ENCODE measurements at places on chromosomes 5 and 9.
A peak's percentile ranks its signal among the peaks of the same experiment; 100 is the strongest.

DNA sequence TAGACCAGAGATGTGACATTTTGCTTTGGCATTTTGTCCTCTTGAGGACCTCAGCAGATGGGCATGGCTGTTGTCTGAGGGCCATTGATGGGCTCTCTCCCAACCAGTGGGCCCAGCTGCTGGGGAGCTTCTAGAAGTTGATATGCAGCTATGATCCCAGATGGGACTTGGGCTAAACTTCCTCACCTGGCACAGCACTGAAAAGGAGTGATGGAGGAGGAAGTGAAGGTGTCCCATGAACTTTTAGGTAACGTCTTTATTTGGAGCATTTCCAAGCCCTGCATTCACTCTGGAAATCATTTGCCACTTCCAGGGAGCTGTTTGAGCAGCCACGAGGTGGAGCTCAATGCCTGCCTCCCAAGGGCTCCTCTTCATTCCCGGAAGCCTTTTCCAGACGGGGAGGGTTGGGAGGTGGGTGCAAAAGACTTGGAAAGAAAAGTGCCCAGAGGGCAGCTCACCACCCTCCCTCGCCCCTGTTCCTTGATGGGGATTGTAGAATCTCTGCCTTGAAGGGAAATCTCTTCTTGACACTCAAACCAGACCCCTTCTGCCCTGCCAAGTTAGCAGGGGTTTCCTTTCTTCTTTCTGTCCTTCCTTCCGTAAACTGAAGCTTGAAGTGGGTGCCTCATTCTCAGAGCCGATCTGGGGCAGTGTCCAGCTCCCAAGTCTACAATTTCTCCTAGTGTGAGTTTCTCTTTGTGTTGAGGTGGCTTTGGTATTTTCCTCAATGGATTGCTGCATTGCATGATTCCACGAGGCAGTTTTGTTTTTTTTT, 18.1 kb upstream of the NEUROG1 start:
- no peak for DNase-seq

DNA sequence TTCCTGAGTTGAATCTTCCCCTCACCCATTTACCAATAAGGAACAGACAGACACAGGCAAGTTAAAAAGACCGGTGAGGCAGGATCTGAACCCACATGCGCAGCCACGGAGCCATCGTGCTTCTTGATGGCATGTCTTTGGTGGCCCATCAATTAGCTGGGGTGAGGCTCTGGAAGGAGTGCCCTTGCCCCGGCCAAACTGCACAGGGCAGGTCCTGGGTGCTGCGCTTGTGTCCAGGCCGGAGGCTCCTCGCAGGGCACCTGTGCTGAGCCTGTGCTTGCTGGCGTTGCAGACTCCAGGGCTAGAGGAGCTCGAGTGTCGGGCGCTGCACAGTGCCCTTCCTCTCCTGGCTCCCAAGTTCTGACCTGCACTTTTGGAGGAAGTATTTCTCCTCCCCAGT, 66.4 kb downstream of the PSMB7 start:
- DNase-seq, result no peak

- no peak for DNase-seq
Observed at GRCh38 chr5:116428413-116428812, 146.2 kb downstream of the SEMA6A start.

- DNase-seq, result peak; percentile 46
Observed at GRCh38 chr5:14267991-14268708, 125.0 kb downstream of the TRIO start.

DNA sequence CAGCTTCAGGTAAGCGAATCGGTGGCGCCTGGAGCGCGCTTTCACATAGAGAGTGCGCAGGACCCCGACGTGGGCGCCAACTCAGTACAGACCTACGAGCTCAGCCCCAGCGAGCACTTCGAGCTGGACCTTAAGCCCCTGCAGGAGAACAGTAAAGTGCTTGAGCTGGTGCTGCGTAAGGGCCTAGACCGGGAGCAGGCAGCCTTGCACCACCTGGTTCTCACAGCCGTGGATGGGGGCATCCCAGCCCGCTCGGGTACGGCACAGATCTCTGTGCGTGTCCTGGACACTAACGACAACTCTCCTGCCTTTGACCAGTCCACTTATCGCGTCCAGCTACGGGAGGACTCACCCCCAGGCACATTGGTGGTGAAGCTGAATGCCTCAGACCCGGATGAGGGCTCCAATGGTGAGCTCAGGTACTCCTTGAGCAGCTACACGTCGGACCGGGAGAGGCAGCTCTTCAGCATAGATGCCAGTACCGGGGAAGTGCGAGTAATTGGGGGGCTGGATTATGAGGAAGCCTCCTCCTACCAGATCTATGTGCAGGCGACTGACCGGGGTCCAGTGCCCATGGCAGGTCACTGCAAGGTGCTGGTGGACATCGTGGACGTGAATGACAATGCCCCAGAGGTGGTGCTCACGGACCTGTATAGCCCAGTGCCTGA, 1.1 kb downstream of the PCDHAC2 start:
- no peak for DNase-seq

DNA sequence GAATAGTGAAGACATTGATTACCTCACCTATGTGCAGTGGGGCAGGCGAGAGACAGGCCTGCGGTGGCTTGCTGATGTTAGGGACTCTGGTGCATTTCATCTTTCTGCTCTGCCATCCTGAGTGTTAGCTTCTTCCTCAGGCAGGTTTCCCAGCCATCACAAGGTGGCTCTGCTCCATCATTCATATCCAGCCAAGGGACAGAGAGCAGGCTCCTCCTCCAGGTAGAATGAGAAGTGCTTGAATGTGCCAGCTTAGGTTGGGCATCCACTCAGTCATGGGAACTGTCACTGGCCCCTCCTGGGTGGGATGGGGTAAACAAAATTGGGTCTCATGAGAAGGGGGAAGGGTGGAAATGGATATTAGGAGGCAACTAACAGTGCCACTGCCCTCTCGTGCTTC, 24.8 kb downstream of the GPR107 start:
- no peak for DNase-seq

DNA sequence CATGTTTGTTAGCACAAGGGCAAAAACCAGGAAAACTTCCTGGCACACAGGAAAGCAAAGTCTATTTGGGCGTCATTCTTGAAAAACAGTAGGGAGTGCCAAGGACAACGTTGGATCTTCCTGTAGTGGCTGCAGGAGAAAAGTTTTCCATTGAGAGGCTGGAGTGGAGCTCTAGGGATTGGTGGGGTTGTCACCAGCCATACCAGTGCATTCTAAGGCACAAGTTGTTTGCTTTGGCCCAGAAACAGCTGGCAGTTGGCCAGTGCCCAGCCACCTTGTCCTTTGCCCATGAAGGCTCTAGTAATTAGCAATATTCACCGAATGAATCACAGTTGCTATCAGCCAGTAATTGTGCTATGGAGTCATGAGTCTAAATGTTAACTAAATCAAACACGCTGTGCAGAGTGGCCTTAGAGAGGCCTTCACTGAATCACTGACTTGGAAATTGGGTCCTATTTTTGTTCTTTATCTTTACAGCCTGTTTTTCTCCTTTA, 26.4 kb downstream of the TNFSF15 start:
- DNase-seq, result peak; percentile 98

- DNase-seq, result no peak
Observed at GRCh38 chr5:150209099-150209635, 19.3 kb downstream of the SLC6A7 start.

DNA sequence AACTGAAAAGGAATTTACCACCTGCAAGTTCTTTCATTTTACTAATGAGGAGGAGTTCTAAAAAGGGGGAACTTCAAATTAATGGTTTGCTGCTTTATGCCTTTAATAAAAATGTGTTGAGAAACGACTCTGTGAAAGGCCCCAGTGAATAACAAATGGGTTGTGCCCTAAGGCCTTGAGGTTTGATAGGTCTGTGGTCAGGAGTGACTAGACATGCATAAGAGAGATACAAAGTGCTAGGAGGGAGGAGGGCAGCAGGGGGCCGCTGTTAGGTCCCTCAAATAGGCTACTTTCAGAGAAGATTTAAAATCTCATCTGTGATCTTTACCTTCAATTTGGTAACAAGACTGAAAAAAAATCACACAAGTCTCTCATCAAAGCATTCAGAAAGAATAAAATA, 58.3 kb downstream of the FAM81B start:
- no peak for DNase-seq

DNA sequence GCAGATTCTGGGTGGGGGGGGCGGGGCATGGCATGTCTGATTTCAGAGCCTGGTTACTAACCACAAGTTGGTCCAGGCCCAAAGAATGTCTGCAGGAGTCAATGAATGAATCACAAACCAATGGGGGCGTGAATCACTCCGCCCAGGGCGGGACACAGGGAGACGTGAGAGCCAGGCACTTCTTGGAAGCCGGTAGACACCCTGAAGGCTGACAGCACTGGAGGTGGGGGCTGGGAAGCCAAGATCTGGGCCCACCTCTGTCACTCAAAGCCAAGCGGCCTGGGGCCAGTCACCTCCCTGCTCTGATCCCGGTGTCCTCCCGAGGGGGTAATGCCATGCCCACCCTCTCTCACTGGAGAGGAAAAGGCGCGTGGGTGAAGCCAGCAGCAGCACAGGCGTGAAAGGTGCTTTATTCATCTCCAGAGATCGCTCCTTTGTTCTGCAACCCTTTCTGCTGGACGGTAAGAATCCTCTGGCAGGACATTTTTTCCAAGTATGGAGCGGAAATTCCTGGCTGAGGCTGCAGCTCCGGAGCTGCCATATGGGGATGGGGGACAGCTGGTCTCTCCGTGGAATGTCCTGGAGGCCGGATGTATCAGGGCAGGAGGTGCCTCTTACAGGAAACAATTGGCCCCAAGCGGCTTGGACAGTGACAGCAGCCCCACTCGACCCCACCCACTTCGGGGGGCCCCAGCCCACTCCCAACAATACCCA, 85.0 kb downstream of the STK10 start:
- DNase-seq, result peak; percentile 94

- DNase-seq, result no peak
Observed at GRCh38 chr9:108109927-108110690, 620.5 kb upstream of the KLF4 start.

DNA sequence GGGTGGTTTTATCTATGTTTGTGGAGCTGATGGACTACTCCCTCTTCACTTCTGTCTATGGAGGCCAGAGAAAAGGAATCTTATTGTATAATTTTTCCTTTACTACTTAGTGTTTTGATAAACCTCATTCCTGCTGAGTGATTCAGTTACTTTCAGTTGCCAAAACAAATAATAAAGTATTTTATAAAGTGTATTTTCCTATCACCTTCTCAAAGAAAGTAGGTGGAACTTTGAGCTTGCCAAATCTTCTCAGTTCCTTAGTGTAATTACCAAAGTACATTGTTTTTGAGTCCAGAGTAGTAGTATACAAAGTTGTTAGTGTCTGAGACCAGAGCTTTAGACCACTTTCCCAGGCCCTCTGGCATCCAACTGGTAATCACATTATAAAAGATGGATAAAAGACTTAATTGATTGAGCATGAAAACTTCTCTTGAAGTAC, 13.5 kb downstream of the RABGAP1 start:
- DNase-seq, result peak; percentile 41

DNA sequence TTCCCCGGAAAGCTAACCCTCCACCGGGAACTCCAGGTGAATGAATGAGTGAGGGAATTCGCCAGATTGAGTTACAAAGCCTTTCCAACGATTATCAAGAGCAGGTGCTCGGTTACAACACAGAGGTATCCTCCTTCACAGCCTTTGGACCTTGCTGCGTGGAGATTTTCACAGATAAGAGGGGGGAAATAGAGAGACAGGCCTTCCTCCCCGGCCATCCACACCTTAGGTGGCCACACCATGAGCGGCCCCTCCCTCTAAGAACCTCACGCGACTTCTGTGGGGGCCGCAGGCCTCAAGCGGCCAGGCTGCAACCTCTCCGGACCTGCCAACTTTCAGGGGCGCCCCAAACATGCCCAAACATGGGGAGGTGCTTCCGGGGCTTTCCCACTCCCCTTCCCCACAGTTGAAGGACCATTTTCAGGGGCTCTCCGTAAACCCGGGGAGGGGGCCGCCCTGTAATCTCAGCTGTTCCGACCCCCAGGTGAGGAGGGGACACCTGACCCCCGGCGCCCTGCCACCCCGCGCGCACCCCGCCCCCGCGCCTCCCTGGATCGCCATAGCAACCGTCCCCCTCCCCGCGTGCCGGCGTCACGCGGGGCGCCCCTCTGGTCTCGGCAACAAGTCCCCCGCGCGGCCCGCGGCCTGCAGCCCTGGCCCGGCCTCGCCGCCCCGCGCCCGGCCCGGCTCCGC, 603 bp downstream of the DENND1A start:
- DNase-seq, result no peak

All from kidney glomerular epithelial cell (primary cell).